ENCODE measurements at places on chromosomes 7 and 10.
A peak's percentile ranks its signal among the peaks of the same experiment; 100 is the strongest.

DNA sequence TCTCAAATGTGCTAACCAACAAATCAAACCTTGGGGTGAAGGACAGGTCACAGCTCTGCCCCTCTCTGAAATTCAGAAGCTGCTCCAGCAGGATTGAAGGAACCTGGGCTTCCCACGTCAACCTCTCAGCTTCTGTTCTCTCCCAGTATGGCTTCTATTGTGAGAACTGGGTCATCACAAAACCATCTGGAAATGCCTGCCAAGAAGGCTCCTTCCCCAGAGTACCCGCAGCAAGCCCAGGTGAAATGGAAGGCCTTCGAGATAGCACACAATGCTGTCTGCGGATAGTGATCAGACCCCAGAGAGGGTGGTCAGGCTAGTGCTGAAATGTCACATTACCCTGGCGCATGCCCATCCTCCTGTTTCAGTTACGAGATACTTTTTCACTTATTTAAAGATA lies 16.4 kb upstream of the PROSER2 start:
- no peak for DNase-seq

- no peak for DNase-seq
Measured at GRCh38 chr10:29257106-29257783, 31.6 kb upstream of the LYZL1 start.

GRCh38 chr7:77537778-77538280 lies 734 bp downstream of the PTPN12 start:
- peak; percentile 45 for DNase-seq

- DNase-seq: no peak
Measured at GRCh38 chr7:68078157-68078710, 1081.6 kb downstream of the TYW1 start.

GRCh38 chr7:106866298-106867281 lies 1.5 kb downstream of the PIK3CG start:
- DNase-seq: no peak

DNA sequence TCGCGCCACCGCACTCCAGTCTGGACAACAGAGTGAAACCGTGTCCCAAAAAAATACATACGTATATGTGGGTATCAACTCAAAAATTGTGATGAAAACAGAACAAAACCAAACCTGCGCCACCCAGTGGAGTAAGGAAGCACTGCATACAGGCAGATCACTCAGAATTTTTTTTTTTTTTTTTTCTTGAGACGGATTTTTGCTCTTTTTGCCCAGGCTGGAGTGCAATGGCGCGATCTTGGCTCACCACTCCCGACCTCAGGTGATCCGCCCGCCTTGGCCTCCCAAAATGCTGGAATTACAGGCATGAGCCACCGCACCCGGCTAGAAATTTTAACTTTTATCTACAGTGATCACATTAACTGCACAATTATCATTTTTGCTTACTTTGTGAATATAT lies 9.1 kb upstream of the TMEM236 start:
- DNase-seq: peak; percentile 19

DNA sequence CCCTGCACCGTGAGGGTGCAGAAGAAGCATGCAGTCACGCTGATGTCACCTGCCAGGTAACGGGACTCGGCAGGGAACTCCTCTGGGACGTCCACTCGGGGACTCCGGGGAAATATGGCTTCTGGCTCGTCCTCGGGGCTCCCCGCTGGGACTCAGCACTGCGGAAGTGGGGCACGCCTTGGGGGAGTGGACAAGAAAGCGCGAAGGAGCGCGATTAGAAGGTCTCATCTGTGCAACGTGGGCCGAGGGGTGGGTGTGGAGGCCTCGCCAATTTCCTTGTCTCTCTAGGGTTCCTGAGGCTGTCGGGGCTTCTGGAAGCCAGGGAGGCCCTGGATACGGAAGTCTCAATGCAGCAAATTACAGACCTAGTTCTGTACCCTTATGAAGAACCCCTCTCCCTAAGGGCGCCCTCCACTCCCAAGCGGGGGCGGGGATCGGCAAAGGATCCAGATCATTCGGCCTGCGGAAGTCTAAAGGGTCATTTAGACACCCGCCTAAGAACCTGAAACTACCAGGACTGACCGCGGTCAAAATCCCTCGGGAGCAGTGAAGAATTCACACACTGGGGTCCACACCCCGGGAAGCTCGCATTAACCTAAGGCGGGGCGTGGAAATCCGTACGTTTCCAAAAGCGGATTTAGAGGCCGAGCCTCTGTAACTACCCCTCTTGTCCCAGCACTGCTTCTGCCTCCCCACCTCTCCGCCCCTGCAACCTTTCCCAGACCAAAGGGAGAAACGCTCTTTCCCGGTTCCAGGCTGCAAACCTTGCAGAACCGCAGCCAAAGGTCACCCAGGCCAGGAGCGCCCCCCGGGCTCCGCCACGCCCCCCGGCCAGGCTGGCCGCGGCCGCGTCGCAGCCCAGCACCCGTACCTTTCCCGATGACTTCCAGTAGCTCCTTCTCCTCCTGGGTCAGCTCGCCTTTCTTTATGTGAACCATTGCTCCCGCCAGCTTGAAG lies 640 bp downstream of the ANKMY2 start:
- DNase-seq: no peak

GRCh38 chr7:71695186-71695585 lies 563.2 kb downstream of the GALNT17 start:
- DNase-seq: no peak

GRCh38 chr10:81414038-81414437 lies 461.0 kb upstream of the NRG3 start:
- no peak for DNase-seq

DNA sequence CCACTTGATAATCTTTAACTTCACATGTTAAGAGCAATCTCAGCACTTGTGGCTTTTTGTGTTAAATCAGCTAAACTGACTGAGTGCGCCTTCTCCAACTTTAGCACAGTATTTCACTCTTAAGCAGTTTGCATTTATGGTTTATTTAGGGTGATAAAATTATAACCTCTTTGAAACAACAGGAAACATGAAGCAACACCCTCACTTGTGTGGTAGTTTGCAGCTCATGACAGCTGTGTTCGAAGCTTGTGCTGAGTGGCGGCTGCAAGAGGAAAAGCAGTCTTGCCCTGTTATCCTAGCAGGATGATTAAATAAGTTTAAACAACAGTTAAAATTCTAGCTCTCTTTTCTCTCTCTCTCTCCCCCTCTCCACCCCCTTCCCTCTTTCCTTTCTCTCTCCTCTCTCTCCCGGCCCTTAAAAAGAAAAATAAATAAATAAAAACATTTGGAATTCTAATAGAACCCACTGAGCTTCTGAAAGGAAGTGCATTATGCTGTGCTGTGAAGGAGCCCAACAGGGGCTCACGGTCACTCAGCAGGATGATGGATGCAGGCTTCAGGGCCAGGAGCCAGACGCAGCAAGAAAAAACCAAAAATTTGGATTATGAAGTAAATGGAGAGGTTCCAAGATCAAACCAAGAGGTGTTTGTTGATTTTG lies 25.2 kb downstream of the OGDH start:
- no peak for DNase-seq

- no peak for DNase-seq
Measured at GRCh38 chr7:14400271-14400670, 410.8 kb upstream of the ETV1 start.

DNA sequence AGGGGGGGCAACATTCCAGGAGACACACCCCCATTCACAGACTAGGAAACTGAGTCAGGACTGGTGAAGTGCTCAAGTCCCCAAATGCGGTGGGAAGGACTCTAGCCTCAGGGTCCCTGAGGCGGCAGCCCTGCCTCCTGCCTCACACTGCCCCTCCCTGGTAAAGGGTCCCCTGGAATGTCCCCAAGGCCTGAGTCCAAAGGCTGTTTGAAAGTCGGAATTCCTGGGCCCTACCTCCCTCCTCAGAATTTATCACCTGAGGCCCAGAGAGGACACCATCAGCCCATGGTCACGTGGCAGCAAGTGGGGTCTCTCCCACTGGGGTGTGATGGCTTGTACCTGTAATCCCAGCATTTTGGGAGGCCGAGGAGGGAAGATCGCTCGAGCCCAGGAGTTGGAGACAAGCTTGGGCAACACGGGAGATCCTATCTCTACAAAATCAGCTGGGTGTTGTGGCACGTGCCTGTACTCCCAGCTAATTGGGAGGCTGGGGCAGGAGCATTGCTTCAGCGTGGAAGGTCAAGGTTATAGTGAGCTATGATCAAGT lies 110.3 kb upstream of the TNRC18 start:
- DNase-seq: no peak

DNA sequence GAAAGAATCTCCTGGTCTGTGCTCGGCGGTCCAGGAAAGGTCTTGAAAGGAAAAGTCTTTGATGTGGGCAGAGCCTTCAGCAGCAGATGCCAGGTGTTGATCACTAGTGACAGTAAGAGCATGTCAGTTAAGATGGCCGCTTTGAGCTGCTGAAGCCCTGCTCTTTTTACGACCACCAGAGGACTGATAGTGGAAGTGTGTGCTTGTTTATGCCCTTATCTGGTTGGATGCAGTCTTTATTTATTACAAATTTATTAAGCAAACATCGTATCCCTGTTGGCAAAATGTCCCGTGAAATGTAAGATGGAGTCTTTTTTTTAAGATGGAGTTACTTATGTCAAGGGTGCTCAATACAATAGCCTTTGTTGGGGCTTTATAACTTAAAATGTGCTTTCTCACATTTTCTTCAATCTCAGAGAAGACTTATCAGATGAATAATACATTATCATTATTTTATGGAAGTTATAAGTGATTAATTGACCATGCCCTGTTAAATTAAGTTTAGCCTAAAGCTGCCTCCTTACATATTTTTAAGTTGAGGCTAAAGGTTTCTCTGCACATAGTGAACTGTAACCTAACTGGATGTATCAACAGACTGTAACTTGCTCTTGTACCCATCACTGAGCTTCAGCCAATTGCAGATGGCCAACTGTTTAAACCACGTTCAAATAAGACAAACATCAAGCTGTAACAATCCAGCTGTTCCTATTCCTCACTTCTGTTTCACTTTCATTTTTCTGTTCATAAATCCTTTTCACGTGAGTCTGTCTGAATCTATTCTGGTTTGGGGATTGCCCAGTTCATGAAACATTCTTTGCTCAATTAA lies 97.4 kb upstream of the PIK3CG start:
- no peak for DNase-seq

DNA sequence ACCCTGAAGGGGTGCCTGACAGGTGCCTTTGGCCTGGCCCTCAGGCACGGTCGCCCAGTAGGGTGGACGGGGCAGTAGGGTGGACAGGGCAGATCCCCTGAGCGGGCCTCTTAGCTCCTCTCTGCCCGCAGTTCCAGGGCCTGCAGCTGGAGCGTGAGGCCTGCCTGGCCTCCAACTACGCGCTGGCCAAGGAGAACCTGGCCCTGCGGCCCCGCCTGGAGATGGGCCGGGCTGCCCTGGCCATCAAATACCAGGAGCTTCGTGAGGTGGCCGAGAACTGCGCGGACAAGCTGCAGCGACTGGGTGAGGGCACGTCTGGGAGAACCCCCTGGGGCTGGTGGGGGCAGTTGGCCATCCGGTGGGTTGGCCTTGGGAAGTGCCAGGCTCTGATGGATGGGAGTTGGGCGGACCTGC lies 1.7 kb downstream of the VPS37D start:
- DNase-seq: no peak

- no peak for DNase-seq
Measured at GRCh38 chr7:55309040-55309991, 55.8 kb upstream of the LANCL2 start.

DNA sequence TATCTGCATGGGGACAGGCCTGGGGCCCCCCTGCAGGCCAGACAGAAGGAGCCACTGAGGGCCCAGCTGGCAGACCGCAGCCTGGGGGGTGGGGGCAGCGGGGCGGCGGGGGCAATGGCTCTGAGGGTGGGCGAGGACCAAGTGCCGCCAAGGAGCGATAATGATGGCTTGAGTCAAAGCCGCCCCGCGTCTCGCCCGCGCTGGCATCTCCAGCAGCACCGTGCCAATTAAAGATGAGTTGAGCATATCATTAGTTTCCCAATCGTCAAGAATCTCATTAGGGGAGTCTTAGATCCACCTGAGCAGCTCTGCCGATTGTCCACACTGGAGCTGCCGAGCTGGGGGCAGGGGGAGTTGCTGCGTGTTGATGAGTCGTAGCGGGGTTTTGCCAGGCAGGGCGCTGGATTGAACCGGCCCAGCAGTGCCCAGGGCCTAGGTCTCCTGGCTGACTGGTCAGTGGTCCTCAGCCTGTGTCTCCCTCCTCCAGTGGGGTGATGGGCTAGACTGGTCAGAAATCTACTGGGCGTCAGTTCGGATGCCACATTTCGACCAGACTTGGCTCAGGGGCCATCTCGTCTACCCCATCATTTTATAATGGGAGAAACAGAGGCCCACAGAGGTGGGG lies 41.0 kb upstream of the PSMG3 start:
- no peak for DNase-seq

DNA sequence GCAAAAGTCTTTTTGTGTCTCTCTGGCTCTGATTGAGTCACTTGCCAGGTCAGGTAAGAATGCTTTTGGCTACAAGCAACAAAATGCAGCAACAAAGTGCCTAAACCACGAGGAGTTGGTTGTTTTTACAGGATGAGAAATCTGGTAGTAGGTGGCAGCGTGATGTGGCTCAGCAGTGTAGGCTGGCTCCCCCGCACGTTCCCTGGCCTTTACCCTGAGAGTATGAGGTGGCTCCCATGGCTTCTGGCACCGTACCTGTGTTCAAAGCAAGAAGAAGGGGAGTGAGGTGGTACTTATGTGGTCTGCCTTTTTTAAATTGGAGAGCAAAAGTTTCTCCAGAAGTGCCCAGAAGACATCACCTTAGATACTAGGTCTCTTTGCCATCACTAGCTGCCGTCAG lies 11.7 kb downstream of the PRKRIP1 start:
- no peak for DNase-seq

DNA sequence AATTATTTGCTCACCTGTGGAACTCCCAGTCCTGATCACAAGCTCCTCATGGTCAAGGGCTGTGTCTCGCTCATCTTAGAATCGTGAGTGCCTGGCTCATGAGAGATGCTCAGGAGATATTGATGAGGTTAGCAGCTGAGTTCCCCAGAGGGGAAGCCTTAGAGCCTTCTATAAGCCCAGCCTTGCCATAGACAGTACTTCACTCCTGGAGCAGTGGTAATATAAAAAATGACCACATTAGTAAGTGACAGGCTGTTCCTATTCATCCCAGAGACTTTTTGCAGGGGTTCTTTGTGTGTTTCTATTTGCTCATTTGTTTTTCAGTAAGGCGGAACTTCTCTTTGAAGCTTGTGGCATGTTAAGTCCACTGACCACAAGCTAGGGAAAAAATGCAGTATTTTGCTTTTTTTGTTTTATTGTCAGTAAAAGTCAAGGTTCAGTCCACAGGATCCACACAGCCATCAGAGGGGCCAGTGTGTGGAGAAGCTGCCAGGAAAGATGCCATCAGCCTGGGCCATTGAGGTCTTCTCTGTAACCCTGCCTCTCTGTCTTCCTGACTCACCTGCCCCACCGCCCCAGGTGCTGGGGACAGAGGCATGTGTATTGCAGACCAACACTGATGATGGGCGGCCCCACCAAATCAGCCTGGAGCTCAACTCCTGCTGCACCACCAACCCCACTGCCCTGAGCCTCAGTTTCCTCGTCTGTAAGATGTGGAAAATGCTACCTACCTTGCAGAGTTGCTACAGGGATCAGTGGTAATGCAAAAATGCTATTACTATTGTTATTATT lies 36.4 kb upstream of the JCAD start:
- no peak for DNase-seq

- DNase-seq: no peak
Measured at GRCh38 chr10:74502963-74503608, 323.3 kb upstream of the KAT6B start.

- DNase-seq: no peak
Measured at GRCh38 chr10:132849546-132850031, 63.6 kb upstream of the NKX6-2 start.

- peak; percentile 78 for DNase-seq
Measured at GRCh38 chr7:418636-419280, 100.9 kb downstream of the PDGFA start.
